ENCODE measurements at places on chromosomes 7 and 10. TPM values are rescaled to one million over a fixed set of nuclear protein-coding genes. Genes with fewer than 3 reads are reported as not detected.

DNA sequence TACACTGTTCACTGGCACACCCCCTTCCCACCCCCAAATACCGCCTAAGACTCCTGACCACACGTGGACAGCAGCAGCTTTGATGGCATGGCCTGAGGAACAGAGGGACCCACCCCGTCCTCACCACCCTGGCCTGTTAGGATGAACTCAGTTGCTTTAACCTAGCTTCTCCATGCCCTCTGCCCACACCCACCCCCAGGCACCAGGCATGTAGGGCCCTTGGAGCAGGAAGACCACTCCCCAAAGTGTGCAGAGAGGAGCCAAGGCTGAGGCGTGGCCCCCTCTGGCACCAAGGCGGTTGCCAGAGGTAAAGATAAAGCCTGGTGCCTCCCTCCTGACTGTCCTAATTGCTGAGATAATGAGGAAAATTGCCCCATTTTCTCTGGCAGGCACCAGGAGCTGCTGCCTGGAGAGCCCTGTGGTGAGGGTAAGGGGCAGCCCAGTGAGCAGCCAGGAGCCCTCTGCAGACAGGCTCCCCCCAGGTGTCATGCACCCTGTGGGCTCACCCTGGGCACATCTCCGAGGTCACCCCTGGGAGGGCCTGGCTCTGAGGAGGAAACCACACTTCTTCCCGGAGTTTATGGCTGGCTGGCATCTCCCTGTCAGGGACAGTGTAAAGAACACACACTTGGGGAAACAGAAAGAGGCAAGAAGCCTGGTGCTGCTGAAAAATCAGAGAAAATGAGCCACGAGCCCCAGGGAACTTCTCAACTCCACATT lies 47.7 kb downstream of the LRRC20 start:
- no peak for DNase-seq

GRCh38 chr10:62450912-62451610 lies 76.9 kb downstream of the ZNF365 start:
- no peak for DNase-seq

DNA sequence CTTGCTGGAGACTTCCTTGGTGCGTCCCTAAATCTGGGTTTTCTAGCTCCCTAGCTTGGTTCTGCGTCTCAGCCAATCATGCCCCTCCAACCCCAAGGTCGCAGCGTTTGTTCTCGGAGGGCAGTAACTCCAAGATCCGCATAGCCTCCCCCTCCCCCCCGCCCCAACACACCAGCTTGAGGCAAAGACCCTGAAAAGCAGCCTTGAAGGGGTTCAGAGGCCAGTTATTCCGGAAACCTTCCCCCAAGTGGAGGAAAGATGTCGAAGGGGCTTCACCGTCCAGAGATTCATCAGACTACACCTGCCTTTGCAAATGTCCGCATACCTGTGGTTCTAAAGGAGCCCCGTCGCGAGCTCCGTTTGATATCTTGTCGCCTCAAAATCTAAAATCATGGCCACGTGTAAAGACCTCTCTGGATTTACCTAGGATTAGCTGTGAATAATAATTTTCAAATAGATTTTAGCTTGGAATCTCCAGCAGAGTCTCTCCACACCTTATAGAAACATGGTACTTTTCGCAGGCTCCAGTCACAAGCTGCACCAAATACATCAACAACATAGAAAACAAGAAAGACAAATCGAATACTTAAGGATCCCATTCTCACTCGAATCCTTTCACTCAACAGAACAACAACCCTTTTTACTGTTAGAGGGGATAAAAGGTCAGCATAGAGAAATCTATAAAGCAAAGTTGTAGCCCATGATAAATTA lies 7.9 kb downstream of the DLX6 start:
- DNase-seq: no peak

- DNase-seq: no peak
Measured at GRCh38 chr10:48536916-48537890, 67.7 kb downstream of the ARHGAP22 start.

- no peak for DNase-seq
Measured at GRCh38 chr10:70228491-70228890, 4.7 kb downstream of the PPA1 start.

GRCh38 chr7:135381369-135381768 lies 128.5 kb downstream of the CNOT4 start:
- no peak for DNase-seq

DNA sequence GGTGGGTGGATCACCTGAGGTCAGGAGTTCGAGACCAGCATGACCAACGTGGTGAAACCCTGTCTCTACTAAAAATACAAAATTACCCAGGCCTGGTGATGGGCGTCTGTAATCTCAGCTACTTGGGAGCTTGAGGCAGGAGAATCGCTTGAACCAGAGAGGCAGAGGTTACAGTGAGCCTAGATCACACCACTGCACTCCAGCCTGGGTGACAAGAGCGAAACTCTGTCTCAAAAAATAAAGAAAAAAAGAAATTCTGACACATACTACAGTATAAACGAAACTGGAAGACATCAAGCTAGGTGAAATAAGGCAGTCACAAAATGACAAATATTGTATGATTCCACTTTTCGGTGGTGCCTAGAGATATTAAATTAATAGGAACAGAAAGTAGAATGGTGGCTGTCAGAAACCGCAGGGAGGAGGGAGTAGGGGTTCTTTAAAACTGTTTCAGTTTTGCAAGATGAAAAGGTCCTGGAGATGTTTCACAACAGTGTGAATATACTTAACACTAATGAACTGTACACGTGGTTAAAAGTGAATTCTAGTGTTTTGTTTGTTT lies 23.2 kb downstream of the PILRA start:
- DNase-seq: no peak

DNA sequence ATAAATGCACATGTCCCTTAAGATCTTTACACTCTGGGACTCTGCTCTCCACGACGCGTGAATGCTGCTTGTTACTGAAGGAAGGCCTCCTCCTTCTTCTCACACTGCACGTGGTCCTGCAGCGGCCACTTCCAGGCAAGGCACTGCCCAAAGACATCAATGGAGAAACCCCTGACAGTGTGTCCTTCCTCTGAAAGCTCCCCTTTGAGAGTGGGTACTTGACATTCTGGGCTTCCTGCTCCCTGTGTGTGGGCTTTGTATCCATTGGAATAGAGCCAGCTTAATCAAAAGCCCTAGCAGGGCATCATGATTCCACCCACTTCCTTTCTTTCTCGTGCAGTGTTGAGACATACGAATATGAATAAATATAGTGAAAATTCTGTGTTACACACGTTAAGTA lies 69.7 kb upstream of the STK17A start:
- DNase-seq: no peak

DNA sequence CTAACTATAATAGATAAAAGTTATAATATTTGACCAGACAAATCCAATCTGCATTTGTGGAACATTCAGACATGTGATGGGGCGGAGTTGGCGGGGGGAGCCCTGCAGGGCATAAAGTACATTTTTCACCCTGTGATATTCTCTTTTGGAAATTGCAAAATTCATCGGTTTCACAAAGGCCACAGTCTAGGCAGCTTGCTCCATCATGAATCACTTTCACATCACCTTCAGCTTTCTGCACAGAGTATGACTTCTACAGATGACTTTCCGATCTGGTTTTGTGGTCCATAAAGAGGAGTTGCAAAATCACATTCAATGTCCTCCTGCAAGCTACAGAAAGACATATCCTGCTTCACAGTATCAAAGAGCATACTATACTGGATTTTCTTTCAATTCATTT lies 51.4 kb upstream of the APBB1IP start:
- no peak for DNase-seq

DNA sequence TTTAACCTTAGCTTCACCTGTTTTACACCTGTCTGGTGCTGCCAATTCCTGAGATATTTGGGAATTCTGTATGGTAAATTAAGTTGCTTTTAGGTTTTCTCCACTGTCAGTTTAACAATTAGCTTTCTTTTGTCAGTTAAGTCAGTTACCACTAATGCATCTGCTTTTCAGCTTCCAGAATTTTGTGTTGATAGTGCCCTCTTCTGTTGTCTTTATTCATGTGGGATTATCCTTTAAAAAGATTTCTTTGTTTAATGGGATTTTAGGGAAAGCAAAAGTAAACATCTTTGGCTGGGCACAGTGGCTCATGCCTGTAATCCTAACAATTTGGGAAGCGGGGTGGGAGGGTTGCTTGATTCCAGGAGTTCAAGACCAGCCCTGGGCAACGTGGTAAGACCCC lies 8.1 kb downstream of the TFAM start:
- peak; percentile 8 for DNase-seq

GRCh38 chr10:129464251-129464650 lies 2.8 kb upstream of the MGMT start:
- no peak for DNase-seq

DNA sequence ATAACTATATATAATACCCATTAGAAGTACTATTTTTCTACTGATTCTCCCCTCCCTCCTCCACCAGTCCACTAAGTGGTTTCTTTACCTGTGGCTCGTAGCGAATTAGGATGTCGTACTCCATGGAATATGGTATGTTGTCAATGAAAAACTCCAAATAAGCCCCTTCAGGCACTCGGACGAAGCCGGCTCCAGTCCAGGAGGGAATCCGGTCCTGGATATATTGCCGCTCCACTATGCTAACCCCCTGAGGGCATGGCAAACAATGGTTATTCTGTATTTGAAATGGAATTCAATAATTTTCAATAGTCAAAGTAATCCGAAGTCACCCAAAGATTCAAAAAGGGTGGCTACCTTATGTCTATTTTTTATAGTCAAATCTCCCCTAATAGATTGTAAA lies 40.1 kb downstream of the LAMB1 start:
- DNase-seq: no peak

- no peak for DNase-seq
Measured at GRCh38 chr10:44647877-44648542, 263.1 kb upstream of the CXCL12 start.

The CDC14C gene
- not detected for total RNA-seq

The FOXI2 gene
- total RNA-seq: not detected

The PDE6C gene
- total RNA-seq: not detected

The HOXA7 gene
- 2.0 TPM for total RNA-seq

The ODAD2 gene
- total RNA-seq: 0.26 TPM

Measured in dermis microvascular lymphatic vessel endothelial cell (primary cell).